ENCODE measurements at places on chromosomes 3 and 15. TPM values are rescaled to one million over a fixed set of nuclear protein-coding genes. Genes with fewer than 3 reads are reported as not detected.

TRIM42 gene
- total RNA-seq: not detected

UPK1B gene
- not detected for total RNA-seq

DNA sequence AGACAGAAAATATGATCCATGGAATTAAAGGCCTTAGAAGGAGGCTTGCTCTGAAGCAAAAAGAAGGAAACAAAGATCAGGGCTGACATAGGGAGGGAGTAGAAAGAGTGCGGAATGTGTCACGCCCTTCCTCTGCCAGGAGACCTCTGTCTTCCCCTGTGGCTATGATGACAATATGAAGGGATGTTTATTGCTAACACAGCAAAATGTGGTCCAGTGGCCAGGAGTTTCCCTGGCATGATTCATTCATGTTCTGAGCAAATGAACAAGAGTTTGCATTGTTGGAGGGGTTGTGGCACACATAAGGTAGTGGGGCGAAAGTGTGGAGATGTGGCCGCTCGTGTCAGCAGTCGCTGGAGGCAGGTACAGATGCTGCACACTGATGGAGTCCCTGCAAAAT, 169.4 kb downstream of the SHQ1 start:
- DNase-seq: no peak

- DNase-seq: no peak
These were observed 16.7 kb downstream of the IDH2 start for GRCh38 chr15:90085565-90085964.

DNA sequence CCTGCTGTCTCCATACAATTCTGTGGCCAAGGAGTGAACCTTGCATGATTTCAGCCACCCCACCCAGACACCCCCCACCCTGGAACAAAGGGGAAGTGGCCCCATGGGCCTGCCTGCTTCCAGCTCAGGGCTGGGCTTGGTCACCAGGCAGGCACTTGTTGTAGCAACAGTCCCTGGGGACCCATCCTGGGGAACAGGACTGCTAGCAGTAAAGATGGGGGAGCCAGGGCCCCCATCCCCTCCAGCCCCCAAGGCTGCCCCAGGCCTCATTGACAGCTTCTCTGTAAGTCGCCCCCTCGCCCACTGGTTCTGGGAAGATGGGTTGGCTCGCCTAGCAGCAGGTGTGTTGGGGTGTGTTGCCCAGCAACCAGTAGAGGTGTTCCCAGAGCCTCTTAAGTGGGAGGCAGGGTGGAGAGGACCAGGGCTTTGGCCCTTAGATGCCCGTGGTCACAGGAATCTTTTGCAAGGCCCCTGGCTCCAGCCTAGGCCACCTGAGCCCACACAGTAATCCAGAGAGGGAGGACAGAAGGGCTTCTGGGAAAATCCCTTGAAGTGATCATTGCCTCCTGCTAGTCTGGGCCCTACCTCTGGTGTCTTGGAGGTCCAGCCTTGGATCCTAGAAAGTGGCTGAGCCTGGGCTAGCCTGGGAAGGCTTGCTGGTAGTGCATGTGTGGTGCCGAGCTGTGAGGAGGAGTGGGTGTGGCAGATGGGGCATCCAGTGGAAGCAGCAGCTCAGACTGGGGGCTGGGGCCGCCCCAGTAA, 48.9 kb downstream of the CYP11A1 start:
- no peak for DNase-seq

Data from breast epithelium (tissue), 4 donors.